SK-N-SH (cell line): ENCODE measurements at places on chromosomes 5 and 9. TPM values are rescaled to one million over a fixed set of nuclear protein-coding genes. Genes with fewer than 3 reads are reported as not detected.

The PCAT7 gene
- 0.03 TPM in 1 of 2 replicates, not detected in the other for polyA plus RNA-seq

The LCN6 gene
- not detected in 2 replicates for polyA plus RNA-seq

- DNase-seq = no peak
Observed at GRCh38 chr5:98231089-98231488, 542.4 kb upstream of the RGMB start.

- peak; percentile 81 for DNase-seq
Observed at GRCh38 chr9:5886114-5886939, 4.4 kb upstream of the MLANA start.

GRCh38 chr5:168269937-168270330, 21.5 kb upstream of the WWC1 start:
- peak; percentile 46 for DNase-seq

GRCh38 chr5:24208686-24209106, 436.1 kb downstream of the CDH10 start:
- DNase-seq = no peak

The TRIP13 gene
- 21.2 and 24.1 TPM in 2 replicates for polyA plus RNA-seq

The ALDH1A1 gene
- 0.03 and 0.23 TPM in 2 replicates for polyA plus RNA-seq

- DNase-seq = no peak
Observed at GRCh38 chr9:128091571-128091970, 23.5 kb downstream of the SLC25A25 start.

- peak; percentile 90 for DNase-seq
Observed at GRCh38 chr9:131349881-131350563, 43.9 kb upstream of the PRRC2B start.

DNA sequence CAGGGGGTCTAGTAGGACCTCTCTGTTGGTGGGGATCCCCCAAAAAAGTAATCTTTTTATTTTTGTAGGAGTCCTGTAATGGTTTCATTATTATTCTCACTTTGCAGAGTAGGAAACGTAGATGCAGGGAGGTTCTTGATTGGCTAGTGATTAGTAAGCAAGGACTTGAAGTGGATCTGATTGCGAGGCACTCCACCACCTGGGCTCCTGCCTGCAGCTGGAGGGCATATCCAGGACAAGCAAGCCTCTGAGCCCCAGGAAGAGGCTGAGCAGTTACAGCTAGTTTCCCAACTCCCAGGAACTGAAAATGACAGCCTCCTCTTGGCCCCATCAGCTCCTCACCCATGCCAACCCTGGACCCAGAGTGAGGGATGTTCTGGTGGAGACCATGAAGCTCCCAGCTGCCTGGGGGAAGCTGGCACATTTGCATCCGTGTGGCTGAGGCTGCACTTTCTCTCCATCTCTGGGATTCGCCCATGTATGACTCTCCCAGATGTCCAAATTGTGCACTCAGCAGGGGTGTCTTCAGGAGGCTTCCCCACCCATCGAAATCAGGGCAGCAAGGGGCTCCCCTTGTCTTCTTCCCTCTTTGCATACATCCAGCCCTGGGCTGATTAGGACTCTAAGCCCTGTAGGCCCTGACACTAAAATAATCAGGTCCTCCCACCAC, 10.2 kb downstream of the KCNIP1 start:
- DNase-seq = no peak

GRCh38 chr9:112369817-112370216, 10.1 kb upstream of the HSDL2 start:
- no peak for DNase-seq

DNA sequence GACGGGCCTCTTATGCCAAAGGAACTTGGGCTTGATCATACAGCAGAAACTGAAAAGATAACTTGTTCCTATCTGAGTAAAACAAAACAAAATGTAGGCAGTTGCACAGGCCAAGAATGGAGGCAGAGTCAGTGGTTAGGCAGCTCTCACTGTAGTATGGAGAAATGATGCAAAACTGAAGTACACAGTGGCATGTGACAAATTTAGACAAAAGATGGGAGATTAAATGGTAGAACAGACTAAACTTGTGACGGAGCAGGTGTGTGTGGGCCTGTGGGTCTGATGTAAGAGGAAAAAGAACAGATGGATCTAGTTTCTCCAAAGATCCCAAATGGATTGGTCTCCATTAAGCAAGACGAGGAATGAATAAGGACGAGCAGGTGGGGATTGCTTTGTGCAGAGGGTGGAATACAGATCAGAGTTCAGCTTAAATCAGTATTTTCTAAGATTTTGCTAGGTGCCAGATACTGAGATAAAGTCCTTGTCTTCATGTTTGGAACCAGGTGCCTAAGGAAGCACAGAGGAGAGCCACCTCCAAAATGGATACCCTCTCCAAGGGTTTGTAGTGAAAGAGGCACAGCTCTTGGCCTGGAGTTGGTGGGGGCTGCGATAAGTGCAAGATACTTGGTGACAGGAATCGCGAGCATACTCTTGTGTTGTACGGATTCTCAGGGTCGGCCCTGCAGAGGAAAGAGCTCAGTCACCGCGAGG, 722 bp upstream of the DCP2 start:
- DNase-seq = no peak

The ADAMTS13 gene
- polyA plus RNA-seq = 10.6 and 12.3 TPM in 2 replicates

The PCDHB16 gene
- polyA plus RNA-seq = 2.3 and 2.7 TPM in 2 replicates

- DNase-seq = no peak
Observed at GRCh38 chr9:127132921-127133647, 10.6 kb upstream of the ANGPTL2 start.

The STPG3 gene
- polyA plus RNA-seq = not detected in 2 replicates

DNA sequence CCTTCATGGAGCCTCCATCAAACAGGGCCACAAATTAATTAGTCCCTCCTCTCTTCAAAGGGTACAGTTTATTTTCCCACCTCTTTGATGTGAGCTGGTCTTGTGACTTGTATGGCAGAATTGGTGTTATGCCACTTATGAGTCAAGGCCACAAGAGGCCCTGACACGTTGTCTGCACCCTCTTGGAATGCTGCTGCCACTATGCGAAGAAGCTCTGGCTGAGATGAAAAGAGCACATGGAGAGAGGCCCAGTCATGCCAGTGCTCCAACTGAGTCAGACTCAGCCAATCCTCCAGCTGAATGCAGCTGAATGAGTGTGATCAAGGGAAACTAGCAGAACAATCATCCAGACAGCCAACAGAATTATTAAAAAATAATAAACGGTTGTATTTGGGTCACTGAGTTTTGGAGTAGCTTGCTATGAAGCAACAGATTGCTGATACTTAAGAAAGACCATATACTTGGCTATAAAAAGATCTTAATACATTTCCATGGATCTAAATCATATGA, 128.3 kb downstream of the MARCHF11 start:
- no peak for DNase-seq

The LECT2 gene
- polyA plus RNA-seq = 0.18 and 0.60 TPM in 2 replicates

- no peak for DNase-seq
Observed at GRCh38 chr5:23314827-23315226, 192.6 kb upstream of the PRDM9 start.

DNA sequence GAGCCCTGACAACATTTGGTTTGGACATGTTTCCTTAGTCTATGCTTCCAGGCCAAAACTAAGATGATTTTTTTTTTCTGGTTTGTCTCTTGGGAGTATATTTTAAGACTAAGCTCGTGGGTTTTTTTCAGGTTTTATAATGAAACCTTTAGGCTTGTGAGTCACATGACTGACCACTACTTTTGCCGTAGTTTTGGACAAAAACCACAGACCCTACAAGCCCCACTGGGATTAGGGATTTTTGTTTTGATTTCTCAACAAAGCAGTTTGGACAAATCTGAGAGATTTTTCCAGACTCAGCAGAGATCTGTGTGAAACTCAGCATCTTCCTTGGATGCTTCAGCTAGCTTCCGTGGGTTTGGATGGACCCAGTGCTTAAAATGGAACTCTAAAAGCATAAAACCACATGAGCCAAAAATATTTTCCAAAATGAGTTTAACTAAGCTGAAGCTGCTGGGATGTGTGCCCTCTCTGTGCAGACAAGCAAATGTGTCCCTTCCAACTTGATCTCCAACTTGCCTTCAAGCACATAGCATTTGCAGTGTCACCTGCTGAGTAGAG, 70.3 kb upstream of the SMIM15 start:
- no peak for DNase-seq

The MRPS2 gene
- polyA plus RNA-seq = 113 and 116 TPM in 2 replicates

The DNAJC21 gene
- polyA plus RNA-seq = 8.8 and 9.7 TPM in 2 replicates

The CER1 gene
- polyA plus RNA-seq = not detected in 2 replicates

DNA sequence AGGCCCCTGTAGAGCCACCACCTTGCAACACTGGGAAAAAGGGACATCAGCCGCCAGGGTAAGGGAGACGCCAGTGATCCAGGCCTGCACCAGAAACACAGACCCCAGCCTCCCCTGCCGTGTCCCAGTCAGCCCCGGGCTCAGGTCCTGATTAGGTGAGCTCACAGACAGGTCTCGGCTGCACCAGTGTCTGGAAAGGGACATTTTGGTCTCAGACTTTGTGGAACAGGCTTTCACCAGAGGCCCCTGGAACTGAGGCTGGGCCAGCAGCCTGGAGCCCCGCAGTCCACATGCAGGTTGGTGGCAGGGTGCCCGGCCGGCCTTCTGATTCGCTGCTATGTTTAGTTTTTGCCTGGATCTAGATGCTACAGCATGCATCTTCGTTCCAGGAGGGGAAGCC, 369.0 kb upstream of the IRX4 start:
- no peak for DNase-seq

GRCh38 chr5:88665750-88666215, 217.2 kb downstream of the MEF2C start:
- DNase-seq = no peak

DNA sequence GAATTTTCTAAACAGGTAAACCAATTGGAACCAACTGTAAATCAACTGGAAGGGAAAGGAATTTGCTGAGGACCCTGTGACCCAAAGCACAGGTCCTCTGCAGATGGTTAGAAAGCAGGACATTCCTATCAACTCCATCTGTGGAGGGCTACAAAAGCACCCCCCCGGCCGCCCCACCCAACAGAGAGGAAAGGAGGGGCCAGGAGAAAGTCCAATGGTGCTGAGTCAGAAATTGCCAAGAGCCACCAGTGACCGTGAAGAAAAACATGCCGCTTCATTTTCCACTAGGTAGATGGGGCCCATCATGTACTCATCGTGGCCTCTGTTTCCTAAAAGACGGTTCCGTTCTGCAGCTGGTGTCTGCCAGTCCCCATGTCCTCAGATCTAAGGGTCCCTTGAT, 66.3 kb downstream of the RAPGEF1 start:
- no peak for DNase-seq

DNA sequence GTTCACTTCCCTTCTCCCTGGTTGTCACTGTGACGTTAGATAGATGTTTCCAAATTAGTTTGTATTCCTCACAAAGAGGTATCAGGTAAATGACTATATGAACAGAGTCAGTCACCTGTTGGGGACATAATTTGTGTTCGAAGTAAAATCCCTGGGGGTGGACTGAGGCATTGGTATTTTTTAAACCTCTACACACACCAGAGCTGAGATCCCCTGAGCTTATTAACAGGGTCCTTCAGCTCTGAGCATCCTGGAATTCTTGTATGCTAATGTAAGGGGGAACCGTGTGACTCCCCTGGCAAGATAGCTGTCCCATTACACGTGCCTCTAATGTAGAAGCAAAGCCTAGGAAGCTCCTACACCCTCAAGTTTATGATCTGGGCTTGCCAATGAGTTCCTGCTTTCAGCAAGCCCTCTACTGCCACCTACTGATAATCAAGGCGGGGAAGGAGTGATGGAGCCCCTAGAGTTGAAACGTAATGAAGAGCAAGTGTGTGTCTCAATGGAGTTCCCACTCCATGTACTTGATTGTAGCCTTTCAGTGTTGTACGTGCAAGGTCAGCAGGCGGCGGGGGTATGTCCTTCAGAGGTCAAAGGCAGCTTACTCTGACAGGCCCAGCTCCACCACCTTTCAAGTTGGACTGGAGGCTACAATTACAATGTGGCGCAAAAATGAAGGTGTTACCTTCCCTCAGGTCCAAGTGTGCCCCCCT, 14.4 kb downstream of the PRKACG start:
- DNase-seq = peak; percentile 59

DNA sequence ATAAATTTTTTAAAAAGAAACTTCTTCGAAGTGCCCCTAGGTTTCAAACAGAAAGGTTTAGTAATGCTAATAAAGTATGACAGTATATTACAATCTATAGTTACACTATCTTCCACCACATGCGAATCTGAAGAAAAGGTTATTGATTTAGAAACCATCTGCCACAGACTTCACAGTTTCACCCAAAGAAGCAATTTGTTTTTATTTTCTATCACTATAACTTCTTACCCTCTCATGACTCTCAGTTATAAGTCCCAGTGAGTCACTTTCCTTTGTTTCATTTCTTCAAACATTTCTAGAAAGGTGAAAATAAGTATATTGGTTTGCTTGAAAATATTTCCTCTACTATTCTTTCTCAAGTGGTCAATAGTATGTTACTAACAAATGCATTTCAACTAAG, 93.6 kb downstream of the MCTP1 start:
- DNase-seq = no peak

The CNOT8 gene
- polyA plus RNA-seq = 45.3 and 51.5 TPM in 2 replicates

GRCh38 chr5:109022056-109022455, 274.4 kb downstream of the FER start:
- no peak for DNase-seq

DNA sequence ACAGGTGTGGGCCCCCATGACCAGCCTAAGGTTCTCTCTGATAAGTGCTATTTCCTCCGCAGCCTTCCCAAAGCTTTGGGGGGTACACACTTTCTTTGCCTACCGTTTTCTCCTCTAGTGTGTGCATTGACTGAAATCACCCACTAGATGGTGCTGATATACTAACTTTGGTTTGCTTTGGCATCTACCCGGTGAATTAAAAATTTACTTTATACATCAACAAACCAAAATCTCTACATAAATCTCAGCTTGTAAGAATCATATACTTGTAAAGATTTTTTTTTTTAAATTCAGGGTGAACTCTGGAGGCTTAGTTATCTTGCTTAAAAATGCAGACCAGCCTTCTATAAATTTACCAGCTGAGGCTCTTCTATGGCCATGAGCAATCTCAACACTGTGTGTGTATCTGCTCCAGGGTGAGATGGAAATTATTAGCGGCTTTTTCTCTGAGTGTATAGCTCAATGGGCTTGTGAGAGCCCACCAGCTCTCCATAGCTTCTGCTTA, 475.7 kb upstream of the TNC start:
- peak; percentile 48 for DNase-seq
